D341Med (cell line): ENCODE measurements at places on chromosomes 3 and 15.

- no peak for DNase-seq
Observed at GRCh38 chr3:127723011-127723567, 50.3 kb downstream of the ABTB1 start.

DNA sequence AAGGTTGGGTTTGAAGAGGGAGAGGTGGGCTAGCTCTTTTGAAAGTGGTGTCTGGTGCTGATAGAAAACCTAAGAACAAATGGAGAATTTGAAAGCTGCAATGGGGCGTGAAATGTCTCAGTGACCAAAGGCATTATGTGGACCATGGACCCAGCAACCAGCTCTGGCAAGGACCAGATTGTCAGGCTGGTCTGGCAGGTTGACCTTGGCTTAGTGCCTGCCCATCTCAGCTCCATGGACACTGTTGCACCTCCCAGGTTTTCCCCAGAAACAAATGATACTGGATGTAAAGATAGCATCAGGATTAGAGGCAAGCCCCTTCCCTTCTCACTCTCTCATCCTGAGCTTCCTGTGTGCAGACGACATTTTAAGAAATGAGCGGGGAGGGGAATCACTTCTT is 302.9 kb upstream of the LRRFIP2 start:
- DNase-seq, result no peak

DNA sequence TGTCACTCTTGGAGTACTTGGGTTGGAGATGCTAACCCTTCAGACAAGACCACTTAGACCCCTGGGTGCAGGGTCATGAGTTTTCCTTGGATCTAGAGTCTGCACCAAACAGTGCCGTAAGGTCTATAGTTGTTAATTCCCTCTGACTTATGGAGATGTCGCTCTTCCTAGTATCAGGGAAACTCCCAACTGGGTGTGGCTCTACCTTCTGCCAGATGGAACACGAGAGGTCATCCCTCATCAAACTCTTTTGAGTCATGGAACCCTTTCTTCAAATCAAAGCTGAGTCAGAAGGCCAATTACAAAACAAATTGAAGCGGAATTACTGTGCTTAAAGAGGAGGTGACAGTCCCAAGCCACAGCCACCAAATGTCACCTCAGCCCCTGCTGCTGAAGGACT is 514.9 kb upstream of the PROK2 start:
- no peak for DNase-seq

DNA sequence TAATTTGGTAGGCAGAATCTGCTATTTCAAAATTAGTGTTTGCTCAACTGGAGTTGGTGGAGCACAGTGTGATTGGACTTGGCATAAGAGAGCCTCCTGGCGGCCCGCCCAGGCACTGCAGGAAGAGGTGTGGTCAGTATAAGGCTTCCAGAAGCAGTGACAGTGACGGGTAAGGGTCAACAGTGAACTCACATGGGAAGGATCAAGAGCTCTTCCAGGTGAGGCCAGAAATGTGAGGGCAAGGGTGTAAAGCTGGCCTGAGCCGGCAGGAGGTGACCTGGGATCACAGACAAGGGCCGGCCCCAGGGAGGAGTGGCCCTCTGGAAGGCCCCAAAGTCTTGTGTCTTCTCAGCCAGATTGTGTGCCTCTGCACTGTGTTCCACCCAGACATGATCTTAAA is 93.2 kb upstream of the RNF7 start:
- peak; percentile 55 for DNase-seq

- DNase-seq, result no peak
Observed at GRCh38 chr15:71207141-71207540, 91.9 kb downstream of the THSD4 start.

- no peak for DNase-seq
Observed at GRCh38 chr15:28107904-28108275, 8.8 kb upstream of the OCA2 start.

DNA sequence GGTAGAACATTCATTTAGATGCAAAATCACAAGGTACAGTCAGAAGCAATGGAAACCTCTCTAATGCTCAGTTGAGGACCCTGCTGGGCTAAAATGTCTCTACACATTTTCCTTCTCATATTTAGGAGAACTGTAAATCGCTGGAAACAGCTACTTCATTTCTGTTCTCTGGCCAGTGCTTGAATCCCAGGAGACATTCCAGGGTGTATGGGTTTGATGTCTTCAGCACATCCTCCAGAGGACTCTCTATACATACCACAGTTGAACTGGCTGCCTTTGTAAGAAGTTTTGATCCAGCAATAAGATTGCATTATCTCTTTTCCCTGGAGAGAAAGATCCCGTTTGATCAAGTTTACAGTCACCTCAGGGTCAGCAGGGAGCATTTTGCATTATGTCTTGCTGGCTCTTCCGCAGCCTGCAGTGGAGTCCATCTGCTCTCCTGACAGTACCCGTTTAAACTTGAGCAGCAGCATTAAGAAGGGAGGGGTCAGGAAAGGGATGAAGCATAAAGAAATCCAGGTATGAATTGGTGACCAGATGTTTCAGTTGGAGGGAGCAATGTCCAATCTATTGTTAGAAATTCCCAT is 676.0 kb downstream of the EPHA3 start:
- no peak for DNase-seq

- DNase-seq, result no peak
Observed at GRCh38 chr15:74144153-74144775, 13.9 kb downstream of the ISLR2 start.

DNA sequence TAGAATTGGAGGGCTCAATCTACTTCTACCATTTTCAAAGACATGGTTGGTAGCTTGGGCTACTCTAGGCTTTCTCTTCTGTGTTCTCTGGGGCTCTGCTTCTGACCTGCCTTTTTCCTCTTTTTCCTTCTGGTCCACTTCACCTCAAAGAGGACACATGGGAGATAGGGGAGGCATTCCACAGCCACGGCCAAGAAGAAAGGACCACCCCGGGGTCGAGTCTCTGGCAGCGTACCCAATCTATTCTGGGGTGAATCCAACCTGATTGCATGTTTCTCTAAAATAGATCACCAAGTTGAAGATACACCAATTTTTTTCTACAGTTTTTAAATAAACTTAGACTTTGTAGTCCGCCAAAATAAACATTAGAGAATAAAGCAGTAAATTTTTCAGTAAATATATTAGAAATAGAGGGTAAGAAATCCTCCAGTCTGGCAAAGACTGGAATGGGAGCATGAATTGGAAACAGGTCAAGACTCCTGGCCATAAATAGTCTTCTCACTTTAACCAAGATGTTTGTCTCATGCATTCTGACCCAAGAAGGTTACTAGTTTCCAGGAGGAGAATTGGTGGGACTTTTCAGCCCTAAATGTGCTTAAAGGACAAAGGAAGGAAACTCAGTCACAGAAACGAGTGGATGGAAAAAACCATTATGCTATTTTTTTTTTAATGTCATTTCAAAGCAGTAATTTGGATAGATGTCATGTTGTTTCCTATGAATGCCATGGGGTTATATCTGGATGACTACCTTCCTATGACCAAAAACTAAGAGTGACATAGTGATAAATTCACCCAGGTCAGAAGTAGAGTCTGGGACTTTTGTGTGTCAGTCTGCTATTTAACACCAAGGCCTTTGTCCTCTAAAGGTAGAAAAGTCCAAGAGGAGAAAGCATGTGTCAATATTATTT is 71.3 kb upstream of the PHLDB2 start:
- no peak for DNase-seq

DNA sequence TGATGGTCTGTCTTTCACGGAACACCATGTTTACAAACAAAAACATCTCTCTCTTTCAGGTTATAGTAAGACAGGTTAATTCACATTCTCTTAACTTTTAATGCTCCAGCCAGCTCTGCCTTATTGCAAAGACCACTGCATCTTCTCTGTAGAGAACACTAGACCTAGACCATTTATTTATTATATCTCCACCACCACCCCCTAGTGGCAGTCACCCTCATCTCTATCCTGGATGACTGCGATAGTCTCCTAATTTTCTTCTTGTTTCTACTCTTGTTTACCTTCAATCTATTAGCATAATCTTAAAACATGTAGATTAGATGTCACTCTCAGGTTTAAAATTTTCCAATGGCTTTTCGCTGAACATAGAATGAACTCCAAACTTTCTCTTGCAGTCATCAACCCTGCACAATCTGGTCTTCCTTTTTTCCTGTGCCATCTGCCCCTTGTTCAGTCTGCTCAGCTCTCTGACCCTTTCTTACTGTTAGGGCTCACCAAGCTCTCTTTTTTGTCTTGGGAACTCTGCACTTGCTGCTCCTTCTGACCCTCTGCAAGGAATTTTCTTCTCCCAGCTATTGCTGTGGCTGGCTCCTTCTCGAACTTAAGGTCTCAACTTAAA is 155.6 kb downstream of the SQOR start:
- peak; percentile 54 for DNase-seq

DNA sequence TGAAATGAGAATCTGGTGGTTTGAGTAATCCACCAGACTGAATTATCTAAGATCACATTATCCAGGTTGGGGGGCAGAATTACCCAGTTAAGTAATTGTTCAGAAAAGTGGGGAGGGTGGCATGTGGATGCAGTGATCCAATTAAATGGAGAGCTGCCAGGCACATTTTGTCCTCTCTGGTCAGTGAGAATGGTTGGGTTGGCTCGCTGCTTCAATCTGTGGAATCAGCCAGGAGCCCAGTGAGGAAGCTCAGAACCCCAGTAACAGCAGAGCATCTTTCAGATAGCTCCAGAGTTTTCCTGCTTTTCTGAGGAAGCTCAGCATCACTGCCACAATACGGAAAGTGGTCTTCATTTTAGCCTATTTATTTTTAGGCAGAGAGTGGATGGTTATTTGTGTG is 6.4 kb upstream of the EXOG start:
- no peak for DNase-seq

DNA sequence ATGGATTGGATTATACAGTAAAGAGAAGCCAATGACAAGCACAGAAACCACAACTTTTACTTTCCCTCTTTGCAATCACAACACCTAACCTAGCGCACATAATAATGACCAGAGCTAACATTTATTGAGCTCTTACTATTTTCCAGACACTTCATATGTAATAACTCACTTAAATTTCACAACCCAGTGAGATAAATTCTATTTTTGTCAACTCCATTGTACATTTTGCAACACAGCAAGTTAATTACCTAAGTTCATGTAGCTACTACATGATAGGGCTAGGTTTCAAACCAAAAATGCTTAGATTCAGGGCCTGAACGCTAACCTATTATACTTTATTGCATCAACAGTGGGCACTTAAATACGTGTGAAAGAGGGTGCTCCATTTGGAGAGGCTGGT is 89.5 kb downstream of the GADL1 start:
- no peak for DNase-seq

GRCh38 chr3:146529021-146529420 is 15.4 kb downstream of the PLSCR1 start:
- DNase-seq, result no peak

GRCh38 chr3:107347751-107348150 is 29.5 kb upstream of the CCDC54 start:
- no peak for DNase-seq

GRCh38 chr3:5929027-5929426 is 741.5 kb downstream of the EDEM1 start:
- DNase-seq, result no peak

GRCh38 chr15:57503911-57504598 is 87.6 kb upstream of the MYZAP start:
- no peak for DNase-seq

- DNase-seq, result no peak
Observed at GRCh38 chr15:46556010-46556409, 921.2 kb downstream of the SQOR start.

- no peak for DNase-seq
Observed at GRCh38 chr3:138578961-138579574, 15.0 kb downstream of the CEP70 start.

DNA sequence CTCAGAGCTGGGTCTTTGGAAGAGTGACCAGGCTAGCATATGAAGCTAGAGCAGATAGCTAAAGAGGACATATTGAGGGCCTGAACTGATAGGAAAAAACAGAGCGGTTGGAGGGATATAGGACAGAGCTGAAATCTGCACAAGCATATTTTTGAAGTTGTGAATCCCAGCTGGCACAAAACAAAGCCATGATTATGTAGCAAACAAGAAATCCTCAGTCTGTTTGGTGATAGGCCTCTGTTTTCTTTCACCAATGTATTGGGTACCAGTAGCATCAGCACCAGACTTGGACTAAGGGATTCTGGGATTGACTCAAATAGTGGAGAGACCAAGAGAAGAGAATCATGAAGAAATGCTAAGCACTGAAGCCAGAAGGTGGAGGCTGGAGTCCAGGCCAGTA is 151.0 kb downstream of the FAM43A start:
- DNase-seq, result no peak

DNA sequence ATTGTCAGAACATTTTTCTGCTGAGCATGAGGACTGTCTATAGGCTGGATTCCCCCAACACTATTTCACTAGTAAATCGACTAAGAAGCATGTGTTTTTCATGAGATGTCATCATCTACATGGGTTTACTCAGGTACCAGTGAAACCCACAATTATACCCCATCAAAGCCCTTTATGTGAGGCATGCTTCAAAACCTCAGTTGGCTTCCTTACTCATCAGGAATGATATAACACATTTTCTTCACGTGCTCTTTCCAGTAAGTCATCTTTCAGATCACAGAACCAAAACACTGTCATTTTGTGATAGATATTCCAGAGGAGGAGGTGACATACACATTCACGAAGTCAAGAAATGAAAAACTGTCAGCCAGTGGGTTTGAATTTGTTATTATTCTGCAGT is 116.5 kb downstream of the ANO10 start:
- DNase-seq, result no peak

- no peak for DNase-seq
Observed at GRCh38 chr15:26630857-26631256, 142.0 kb downstream of the GABRB3 start.

- DNase-seq, result no peak
Observed at GRCh38 chr15:80019168-80019745, 40.2 kb upstream of the ZFAND6 start.

DNA sequence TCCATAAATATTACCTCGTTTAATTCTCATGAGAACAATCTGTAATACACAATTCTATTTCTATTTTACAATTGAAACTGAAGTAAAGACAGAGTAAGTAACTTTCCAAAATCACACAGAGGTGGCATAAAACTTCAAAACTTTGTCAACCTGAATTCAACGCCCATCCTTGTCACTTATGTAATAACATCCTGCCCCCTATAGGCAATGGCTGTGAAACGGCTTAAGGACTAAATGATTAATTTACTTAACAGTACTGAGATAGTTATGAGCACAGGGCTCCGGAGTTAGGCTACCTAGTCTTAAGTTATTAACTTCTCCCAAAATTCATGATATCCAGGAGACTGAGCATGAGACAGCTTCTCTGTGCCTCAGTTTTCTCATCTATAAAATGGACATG is 293.1 kb upstream of the CHRM5 start:
- DNase-seq, result peak; percentile 55

GRCh38 chr15:100688549-100689120 is 86.2 kb downstream of the ASB7 start:
- no peak for DNase-seq

GRCh38 chr3:37994639-37994972 is 4.0 kb downstream of the VILL start:
- DNase-seq, result no peak

GRCh38 chr15:57752840-57753239 is 46.3 kb downstream of the POLR2M start:
- DNase-seq, result no peak

DNA sequence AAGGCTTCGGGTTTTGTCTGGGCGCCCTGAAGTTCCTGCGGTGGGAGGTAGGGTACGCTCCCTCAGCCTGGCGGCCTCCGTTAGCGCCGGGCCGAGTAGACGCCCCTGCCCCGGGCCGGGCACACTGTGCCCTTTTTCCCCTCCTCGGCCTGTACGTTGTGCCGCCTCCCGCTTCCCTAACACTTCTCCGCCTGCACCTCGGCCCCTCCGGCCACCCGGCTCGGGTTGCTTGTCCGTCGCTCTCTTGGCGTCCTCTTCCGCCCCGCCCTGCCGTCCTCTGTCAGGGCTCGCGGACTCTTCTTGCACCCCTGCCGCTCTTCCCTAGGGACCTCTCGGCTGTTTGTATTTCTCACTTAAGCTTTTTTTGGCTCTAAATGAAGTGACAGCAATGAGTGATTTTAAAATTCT is 384 bp downstream of the KNL1 start:
- DNase-seq, result peak; percentile 82
